IPS-NIHi11 (cell line): ENCODE measurements at places on chromosomes 11 and 22.

- DNase-seq = no peak
Observed at GRCh38 chr22:24978308-24978707, 25.8 kb downstream of the KIAA1671 start.

- DNase-seq = no peak
Observed at GRCh38 chr22:48376936-48377712, 1450.5 kb downstream of the BRD1 start.

- DNase-seq = no peak
Observed at GRCh38 chr11:9787981-9788521, 124.2 kb downstream of the SWAP70 start.

- DNase-seq = no peak
Observed at GRCh38 chr11:103893371-103893770, 143.1 kb upstream of the DDI1 start.

GRCh38 chr22:43543522-43544288 lies 131.9 kb downstream of the MPPED1 start:
- DNase-seq = no peak

DNA sequence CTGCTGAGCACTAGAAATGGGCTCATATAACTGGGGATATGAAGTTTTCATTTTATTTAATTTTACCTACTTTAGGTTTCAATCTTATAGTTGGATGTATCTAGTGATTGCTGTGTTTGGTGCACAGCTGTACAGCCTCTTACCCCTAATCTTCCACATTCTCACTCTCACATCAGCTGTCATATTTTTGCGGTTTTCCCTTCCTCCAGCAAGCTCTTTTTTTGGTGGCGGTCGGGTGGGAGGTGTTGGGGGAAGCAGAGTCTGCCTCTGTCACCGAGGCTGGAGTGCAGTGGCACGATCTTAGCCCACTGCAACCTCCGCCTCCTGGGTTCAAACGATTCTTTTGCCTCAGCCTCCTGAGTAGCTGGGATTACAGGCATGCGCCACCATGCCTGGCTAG lies 445.1 kb upstream of the ISX start:
- no peak for DNase-seq

DNA sequence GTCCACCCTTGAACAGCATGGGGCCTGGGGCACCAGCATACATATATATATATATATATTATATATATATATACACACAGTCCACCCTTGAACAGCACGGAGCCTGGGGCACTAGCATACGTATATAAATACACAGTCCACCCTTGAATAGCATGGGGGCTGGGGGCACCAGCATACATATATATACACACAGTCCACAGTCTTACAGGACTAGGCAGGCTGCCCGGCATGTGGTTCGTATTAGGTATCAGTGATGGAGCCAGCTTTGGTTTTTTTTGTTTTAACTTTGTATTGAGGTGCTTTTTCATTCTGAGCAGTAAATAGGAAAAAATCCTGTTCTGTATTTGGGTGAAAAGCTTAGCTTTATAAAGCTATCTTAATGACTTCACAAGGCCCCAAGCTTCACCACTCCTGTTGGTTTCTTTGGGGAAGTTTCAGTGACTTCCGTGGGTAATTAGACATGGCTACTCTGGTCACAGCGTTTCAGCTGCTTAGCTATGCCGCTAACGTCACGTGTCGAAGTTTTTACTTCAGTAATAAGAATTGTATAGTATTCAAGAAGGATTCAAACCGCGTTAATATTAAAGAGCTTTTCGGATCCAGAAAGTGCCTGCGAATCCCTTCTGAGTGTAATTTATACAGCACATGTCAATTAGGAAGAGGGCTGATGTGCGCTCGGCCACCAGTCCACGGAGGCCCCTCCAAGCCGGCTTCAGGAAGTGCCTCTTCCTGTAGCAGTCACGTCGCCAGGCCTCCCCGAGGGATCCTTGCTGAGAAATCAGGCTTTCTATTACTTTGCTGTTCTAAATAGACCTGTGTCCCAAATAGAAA lies 179.7 kb downstream of the TBC1D22A start:
- no peak for DNase-seq

- no peak for DNase-seq
Observed at GRCh38 chr22:29780748-29781676, 13.8 kb downstream of the UQCR10 start.

DNA sequence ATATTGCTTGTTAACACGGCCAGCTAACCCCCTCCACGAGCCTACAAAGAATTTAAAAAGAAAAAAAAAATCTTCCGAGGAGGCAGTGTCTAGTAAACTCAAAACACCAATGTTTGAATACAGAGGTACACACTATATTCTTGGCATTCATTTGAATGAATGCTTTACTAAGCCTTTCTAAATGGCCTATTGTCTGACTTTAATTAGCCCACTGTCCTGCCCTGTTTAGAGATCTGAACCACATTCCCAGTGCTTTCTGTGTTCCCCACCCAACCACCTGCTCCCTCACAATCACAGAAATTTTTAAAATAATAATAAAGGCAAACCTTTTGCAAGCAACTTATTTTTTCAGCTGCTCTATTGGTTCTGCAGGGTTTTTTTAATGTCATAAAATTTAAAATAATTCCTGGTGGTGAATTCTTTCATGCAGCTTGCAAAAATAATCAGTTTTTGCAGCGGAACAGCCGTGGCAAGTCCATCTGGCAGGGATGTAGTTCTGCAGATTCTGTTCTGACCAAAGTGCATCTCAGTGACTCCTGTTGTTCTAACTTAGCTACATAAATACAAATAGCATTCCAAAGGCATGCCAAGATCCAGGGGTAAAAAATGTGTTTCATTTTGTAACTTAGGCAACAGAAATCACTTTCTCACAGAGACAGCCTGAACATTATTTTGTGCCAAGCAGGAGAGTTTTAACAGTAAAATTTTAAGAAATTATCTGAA lies 23.8 kb downstream of the POU2AF2 start:
- no peak for DNase-seq

- DNase-seq = no peak
Observed at GRCh38 chr22:29795663-29796062, 28.5 kb downstream of the UQCR10 start.

- no peak for DNase-seq
Observed at GRCh38 chr22:24164940-24165339, 16.3 kb upstream of the SUSD2 start.

DNA sequence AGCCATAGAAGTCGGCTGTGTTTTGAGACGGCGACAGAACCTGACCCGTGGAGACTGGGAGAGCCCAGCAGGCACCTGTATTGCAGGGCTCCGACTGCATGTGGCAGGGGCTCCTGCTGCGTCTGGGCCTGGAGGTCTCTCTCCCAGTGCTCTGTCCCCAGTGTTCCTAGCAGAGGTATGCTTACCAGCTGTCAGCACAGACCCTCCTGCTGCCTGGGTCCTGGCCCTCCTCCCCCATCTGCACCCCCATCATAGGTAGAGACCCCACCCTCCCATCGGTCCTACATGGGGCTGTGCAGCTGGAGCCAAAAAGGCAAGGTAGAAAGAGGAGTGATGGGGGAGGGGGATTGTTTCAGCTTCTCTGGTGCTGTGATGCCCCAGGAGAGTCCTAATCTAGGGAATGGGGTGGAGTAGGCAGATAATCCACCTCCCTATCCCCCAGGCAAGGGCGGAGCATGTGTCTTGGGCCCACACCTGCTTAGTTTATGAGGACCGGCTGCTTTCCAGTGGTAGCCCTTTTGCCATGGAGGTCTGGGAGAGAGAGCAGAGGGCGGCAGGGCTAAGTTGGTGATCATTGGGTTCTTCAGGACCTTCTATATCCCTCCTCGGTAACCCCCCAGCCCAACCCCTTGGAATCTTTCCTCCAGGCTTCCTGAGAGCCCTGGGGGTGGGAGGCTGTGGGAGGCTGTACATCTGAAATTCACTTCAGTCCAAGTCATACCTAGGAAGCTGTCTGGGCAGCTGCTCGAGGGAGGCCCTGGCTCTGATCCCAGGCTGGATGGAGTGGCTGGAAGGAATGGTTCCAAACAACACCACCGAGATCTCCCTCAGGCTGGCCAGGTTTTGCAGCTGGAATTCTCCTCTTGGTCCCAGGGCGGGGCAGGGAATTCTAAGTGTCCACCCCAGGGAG lies 5.3 kb downstream of the SLC7A4 start:
- no peak for DNase-seq

GRCh38 chr11:8732324-8732670 lies 49.7 kb downstream of the RPL27A start:
- DNase-seq = no peak

GRCh38 chr11:33514079-33514925 lies 186.3 kb downstream of the C11orf91 start:
- DNase-seq = no peak

GRCh38 chr11:35610631-35611030 lies 7.6 kb upstream of the FJX1 start:
- DNase-seq = no peak

- no peak for DNase-seq
Observed at GRCh38 chr11:103944251-103944940, 92.0 kb upstream of the DDI1 start.

DNA sequence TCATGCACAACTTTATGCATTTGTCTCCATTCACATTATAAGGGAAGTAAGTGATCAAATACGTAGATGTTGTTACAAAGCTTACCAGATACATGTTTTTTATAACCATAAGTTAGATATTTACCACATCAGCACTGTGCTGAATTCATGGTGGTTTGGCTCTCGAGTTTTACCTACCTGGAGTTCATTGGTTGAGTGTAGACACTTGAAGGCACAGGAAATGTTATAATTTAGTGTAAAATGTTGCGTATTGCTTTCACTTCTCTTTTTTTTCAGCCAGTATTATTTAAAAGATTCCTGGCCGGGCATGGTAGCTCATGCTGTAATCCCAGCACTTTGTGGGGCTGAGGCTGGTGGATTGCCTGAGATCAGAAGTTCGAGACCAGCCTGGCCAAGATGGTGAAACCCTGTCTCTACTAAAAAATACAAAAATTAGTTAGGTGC lies 53.1 kb upstream of the GRK2 start:
- no peak for DNase-seq

DNA sequence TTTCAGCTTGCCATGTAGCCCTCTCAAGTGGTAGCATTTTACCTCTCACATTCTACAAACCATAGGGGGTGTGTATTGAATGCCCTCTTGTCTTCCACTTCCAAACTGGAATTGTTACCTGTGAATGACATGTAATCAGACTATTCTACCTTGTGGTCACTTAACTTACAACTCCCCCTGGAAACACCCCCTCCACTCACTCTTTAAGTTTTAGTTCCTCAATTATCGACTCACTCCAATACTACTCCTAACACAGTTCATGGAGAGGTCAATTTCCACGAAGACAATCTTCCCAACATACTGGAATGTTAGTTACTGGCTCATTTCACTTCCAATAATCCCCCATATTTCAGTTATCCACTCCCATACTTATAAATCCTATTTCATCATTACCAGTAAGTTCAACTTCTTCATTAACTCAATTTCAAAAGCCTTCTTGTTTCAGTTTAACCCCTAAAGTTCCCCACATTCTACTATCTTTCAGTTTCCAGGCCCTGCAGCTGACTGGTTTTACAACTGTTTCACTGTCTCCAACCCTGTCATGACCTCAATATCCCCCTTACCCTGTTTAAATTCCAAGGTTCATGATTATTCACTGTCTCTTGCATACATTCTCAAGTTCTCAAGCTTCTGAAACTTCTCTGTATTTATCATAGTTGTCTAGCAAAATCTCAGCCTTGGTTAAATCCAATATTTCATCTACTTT lies 92.5 kb downstream of the C11orf87 start:
- no peak for DNase-seq

GRCh38 chr11:66333896-66334604 lies 2.2 kb downstream of the RIN1 start:
- no peak for DNase-seq

DNA sequence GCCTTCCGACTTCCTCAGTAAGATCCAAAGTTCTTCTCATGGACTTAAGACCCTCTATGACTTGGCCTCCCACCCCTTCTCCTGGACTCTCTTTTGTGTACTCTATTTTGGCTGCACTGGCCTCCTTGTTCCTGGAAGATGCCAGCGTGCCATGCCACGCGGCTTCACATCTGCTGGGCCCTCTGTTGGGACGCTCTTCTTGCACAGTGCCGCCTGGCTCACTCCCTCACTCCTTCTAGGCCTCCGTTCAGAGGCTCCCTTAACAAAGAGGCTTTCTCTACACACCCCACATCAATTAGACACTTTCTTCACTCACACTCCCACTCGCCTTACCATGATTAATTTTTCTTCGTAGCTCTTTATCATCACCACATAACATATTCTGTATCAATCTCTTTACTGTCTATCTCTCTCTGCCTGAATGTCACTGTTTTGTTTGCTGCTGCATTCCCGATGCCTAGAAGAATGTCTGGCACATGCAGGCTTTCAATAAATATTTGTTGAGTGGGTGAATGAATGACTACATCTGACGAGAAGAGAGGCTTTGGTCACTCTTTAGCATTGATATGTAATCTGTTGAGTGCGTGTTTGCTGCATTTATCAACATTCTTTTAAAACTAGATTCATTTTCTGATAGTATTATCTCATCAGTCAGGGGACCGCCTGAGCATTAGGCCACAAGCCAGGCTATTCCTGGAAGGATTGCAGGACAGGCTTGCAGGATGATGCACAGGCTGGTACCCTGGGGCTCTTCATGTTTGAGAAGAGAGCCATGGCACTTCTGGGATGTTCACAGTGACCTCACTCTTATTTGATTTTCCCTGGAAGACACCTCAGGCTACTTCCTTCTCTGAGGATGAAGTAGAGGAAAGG lies 60.6 kb upstream of the AMPD3 start:
- no peak for DNase-seq

- peak; percentile 24 for DNase-seq
Observed at GRCh38 chr22:33757802-33758483, 162.3 kb downstream of the LARGE1 start.

GRCh38 chr11:108609682-108610081 lies 16.1 kb upstream of the EXPH5 start:
- DNase-seq = no peak

DNA sequence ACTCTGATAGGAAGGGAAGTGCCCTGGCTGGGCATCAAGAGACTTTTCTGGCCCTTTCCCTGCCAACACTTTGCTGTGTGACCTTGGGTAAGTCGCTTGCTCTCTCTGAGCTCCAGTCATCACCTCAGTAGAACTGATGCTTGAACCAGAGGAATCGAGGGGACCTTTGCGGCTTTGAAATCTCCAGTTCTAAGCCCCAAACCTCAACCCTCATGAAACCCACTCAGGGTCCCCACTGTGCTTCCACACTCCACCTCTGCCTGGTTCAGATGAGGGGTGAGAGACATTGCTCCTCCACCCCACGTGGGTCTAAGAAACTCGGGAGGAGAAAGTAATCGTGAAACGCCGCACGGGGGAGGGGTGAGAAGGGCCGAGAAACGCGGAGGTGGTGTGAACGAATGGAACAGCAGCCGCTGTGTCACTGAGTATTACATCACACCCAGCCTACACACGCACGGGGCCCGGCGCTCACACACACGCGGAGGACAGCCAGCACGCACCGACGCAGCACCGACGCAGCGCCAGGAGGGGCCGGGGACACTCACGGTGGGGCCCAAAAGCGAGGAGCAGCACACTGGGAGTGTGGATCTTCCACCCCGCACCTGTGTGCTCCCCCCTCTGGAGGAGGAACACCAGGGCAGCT lies 4.3 kb downstream of the RTN4RL2 start:
- peak; percentile 38 for DNase-seq
